Activated CD8-positive, alpha-beta memory T cell treated with anti-CD3 and anti-CD28 coated beads for 48 hours (primary cell): ENCODE measurements at places on chromosomes 7 and 10.

GRCh38 chr10:132151286-132151950 lies 35.3 kb upstream of the DPYSL4 start:
- no peak for DNase-seq

- DNase-seq, result no peak
Observed at GRCh38 chr10:12055732-12056131, 13.0 kb upstream of the DHTKD1 start.

- no peak for DNase-seq
Observed at GRCh38 chr7:32462977-32463376, 27.2 kb downstream of the LSM5 start.

- no peak for DNase-seq
Observed at GRCh38 chr7:150936018-150936417, 42.1 kb downstream of the KCNH2 start.

DNA sequence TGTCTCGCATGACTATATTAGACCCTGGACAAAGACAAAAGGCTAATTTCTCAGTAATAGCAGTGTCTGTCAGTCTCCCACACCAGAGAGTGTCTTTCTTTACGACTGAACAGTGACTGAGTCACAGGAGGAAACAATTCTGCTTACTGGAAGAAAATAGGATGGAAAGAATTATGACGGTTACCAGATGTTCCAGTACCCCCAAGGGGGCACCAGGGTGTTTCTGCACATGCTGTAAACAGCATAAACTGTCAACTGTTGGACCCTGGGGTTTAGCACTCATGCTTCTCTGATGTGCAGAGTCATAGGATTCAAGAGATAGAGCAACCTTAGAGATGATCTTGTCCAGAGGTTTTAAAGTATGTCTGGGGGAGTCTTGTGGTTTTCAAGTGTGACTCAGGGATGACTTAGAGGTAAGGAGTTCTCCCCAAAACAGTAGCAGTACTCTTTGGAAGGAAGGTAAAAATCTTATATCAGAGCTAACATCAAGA lies 291.7 kb downstream of the THSD7A start:
- no peak for DNase-seq

- DNase-seq, result no peak
Observed at GRCh38 chr7:41655426-41655825, 47.5 kb downstream of the INHBA start.
